ENCODE measurements at places on chromosomes 16 and 17.

DNA sequence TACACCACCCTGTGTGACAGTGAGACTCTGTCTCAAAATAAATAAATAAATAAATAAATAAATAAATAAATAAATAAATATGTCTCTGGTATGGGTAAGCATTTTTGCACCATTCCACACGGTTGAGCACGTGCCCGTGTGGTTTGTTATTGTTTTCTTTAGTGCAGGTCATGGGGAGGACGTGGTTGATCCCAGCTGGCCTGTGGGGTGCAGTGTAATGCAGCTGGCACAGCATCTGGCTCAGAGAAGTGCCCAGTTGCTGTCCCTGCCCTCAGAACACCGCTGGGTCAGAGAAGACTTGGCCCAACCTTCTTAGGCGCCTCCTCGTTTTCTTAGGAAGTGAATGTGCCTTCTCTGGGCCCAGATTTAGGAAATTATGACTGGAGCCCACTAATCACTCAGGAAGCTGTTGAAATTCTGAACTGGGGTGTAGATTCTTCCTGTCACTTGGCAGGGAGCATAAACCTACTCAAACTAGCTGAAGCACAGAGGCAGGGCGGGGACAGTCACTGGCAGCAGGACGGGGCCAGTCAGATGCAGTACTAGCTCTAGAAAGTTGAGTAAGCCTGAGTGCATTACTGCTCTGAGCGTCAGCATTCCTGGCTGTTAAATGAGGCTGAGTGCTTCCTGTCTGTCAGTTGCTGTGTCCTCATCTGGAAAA, 85.9 kb downstream of the SNX29 start:
- DNase-seq = no peak

DNA sequence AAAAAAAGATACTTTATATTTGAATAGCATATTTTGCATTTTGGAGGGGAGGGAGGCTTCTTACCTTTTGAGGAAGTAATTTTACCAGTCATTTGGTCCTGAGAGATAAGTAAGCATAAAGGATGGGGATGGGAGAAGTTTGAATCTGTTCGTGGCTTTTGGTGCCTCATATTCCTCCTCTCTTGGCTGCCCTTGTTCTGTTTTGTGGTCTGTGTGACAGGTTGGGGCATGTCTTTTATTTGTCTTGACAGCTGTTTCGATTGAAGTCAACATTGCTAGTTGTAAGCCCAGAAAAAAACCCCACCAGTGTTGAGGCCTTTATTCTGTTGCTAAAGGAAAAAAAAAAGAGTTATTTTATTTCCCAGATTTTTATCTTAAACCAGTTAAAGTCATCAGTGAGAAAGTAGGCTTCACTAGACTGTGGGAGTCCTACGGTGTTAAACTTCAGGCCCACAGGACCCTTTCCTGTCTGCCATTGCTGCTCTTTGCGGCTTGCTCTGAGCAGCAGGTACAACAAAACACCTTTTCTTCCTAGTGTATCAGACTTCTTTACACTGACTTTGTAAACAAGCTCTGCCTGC, 11.4 kb downstream of the SLC7A6 start:
- no peak for DNase-seq

DNA sequence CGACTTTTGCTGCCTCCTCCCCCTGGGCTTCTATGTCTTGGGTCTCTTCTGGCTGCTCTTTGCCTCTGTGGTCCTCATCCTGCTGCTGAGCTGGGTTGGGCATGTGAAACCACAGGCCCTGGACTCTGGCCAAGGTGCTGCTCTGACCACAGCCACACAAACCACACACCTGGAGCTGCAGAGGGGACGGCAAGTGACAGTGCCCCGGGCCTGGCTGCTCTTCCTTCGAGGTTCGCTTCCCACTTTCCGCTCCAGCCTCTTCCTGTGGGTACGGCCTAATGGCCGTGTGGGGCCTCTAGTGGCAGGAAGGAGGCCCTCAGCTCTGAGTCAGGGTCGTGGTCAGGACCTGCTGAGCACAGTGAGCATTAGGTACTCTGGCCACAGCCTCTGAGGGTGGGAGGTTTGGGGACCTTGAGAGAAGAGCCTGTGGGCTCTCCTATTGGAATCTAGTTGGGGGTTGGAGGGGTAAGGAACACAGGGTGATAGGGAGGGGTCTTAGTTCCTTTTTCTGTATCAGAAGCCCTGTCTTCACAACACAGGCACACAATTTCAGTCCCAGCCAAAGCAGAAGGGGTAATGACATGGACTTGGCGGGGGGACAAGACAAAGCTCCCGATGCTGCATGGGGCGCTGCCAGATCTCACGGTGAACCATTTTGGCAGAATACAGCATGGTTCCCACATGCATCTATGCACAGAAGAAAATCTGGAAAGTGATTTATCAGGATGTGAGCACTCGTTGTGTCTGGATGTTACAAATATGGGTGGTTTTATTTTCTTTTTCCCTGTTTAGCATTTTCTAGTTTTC, 2.3 kb downstream of the GP1BA start:
- no peak for DNase-seq

DNA sequence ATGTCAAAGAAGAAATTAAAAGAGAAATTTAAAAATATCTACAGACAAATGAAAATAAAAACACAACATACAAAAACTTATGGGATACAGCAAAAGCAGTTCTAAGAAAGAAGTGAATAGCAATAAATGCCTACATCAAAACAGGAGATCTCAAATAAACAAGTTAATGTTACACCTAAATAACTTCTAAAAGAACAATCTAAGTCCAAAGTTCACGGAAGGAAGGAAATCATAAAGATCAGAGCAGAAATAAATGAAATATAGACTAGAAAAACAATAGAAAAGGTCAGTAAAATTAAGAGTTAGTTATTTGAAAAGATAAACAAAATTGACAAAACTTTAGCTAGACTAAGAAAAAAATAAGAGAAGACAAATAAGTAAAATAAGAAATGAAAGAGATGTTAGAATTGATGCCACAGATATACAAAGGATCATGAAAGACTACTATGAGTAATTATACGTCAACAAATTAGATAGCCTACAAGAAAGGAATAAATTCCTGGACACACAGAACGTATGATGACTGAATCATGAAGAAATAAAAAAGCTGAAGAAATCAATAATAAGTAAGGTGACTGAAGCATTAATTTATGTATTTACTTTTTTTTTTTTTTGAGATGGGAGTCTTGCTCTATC, 100.4 kb downstream of the CEP112 start:
- no peak for DNase-seq

GRCh38 chr17:66704858-66705520, 129.9 kb upstream of the CACNG5 start:
- no peak for DNase-seq

DNA sequence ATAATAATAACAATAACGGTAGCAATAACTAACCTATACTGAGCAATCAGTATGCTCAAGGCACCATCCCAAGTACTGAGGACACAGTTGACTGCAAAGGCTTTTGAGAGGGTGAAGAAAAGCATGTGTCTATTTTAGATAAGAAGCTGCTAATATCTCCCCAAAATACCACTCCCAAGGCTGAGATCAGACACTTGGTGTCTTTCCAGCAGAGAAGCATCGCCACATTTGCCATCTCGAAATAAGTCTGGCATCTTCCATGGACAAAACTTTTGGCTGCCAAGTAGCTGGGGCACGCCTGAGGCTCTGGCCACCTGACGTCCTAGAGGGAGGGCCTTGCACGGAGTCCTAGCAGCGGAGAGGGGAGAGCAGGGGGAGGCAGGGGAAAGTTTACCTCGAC, 39.0 kb downstream of the ZNF423 start:
- no peak for DNase-seq

- no peak for DNase-seq
Measured at GRCh38 chr16:30348929-30349328, 6.2 kb downstream of the CD2BP2 start.

DNA sequence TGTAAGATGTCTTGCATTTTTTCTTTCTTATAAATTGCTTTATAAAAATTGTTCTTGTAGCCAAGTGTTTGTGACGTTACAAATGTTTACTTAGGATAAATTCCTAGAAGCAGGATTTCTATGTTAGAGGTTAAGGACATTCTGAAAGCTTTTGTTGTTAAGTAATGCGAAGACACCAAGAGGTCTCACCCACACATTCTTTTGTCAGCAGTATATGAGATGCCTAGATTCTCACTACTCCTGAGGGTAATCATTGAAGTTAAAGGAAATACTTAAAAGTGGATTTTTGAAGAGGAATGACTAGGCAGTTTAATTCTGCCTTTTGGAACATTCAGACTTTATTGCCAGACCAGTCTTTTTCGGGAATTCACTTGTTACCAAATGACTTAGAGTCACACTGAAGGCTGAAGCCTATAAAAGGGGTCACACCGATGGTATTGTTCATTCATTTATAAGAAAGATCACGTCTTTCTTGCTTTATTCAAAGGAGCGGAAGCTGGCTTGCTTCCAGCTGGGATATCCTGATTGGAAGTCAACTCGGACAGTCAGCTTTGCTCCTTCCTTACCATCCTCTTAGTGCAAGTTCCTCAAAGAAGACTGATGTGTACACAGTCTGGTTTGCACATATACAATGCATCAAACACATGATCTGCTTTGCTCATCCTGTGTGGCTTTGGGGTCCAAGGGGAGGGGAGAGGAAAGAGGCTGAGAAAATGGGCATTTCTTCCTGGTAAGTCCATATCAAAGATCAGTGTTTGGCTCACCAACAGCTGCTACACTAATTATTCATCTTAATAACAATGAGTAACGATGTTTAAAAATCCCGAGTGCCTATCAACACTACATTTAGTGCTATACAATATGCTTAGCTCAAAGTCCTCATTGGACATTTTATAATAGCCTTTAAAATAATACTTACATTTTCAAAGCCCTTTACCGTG, 160.0 kb downstream of the MAP2K6 start:
- DNase-seq = no peak
